Astrocyte of the cerebellum (primary cell): ENCODE measurements at places on chromosomes 1 and 21.
A peak's percentile ranks its signal among the peaks of the same experiment; 100 is the strongest.

GRCh38 chr1:197180252-197180878 is 33.9 kb upstream of the ASPM start:
- peak; percentile 36 for DNase-seq

DNA sequence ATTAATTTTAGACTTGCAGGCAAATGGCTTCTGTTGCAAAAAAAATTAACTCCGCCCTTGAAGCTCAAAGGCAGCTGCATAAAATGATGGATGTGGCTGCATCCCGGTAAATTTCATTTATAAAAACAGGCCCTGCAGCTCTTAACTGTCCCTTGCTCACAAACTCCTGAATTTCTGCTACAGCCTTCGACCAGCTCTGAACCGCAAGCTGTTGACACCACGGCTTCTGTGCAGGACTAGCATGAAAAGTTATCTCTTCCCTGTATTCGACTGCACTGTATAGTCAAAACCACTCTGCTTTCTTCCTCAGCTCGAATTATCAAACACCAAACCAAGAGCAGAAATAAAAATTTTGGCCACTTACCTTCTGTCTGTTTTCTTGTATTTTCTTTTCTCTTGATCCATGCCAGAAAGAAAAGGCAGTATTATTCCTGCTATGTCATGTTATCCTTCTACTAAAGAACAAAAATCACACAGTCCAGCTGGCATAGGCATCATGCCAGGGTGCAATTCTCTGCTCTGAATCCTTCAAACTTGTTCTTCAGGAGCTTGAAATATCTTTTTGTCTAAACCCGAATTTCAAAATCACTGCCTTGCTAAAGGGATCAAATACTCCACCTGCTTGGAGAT is 195.5 kb upstream of the NCAM2 start:
- DNase-seq, result no peak

DNA sequence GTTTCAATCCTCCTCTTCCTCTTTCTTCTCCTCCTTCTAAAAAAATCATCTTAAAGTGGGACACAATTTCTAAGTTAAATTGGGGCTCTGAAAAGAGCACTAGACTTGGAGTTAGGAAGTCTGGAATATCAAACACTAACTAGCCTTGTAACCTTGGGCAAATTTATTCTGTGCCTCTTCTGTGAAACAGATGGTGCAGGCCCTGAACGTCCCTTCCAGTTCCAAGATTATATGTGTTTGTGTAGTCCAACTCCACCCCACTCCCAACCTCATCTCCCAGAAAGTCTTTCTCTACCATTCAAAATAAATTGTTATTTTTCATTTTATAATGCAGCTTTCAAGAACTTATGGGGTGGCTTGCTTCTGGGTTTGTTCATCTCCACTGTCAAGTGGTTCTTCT is 630.0 kb downstream of the LMO4 start:
- no peak for DNase-seq

DNA sequence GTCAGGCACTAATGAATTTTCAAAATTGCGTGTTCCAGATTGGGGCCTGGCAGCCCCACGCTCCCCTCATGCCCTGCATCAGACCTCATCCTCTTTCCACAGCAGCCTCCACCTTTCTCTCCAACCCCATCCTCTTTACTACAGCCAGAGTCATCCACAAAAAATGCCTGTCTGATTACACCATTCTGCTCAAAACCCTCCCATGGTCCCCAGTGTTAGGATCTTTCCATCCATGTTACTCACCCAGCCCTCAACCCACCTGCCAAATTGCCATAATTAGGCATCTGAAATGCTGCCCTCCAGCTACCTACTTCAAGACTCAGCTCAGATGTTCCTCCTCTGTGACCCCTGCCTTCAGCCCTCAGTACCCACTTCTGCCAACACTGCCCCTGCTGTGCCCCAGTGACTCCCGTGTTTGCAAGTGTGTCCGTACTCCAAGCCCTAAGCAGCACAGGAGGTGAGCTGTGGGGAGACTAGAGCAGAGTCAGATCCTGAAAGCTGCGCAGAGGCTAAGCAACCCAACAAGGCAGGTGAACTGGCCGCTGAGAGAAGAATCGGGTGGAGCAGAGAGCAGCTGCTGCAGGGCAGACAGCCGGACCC is 715 bp upstream of the ARTN start:
- DNase-seq, result no peak

GRCh38 chr1:218312509-218312908 is 27.4 kb downstream of the RRP15 start:
- DNase-seq, result no peak

DNA sequence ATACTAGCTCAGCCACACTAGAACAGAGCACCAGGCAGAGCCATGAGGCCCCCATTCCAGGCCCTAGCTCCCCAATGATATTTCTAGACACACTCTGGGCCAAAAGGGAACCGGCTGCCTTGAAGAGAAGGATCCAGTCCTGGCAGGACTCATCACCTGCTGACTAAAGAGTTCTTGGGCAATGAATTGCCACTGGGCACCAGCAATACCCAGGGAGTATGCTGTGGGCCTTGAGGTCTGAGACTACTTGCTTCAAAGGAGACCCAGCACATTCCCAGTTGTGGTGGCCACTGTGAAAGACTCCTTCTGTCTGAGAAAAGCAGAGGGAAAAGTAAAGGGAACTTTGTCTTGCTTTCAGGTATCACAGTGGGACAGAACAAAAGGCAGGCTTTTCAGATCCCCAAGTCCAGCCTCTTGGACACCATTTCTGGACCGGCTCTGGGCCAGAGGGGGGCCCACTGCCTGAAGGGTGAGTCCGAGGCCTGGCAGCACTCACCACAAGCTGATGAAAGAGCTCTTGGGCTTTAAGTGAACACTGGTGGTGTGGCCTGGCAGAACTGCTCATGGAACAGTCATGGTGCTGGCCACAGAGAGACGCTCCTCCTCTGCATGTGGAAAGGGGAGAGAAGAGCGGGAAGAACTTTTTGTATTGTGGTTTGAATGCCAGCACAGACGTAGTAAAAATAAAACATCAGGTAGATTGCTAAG is 72.5 kb downstream of the CDC42BPA start:
- no peak for DNase-seq

DNA sequence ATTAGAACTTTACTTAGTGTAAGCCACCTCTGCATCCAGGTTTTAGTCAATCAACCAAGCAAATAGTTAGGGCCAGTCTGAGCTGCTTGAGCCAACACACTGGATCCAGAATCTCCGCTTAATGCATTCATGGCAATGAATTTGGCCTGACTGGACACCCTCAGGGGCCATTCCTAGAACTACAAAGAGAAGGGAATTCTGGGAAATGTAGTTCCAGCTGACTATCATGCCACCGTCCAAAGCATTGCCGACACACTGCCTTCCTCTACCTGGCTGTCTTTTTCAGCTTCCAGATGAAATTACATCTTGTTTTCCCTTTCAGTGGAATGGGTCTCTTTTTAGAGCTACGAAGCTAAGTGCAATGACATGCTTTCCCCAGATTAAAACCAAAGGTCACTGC is 163.0 kb upstream of the IGSF21 start:
- no peak for DNase-seq

DNA sequence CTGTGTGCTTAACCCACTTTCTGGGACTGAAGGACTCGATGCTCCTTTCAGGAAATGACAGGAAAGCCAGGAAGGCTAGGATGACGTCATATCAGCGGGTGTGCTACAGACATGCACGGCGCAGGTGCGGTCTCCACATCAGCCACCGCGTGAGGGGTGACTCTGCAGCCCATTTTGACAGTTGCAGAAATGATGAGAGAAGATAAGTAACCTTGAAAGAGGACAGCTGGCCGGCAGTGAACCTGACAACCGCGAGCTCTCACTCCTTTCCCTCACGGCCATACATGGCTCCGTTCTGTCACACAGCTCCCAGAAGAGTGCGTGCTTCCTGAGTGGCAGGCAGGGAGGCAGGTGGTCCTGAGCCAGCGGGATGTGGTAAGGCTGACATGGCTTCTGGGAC is 1.7 kb upstream of the KRTAP10-5 start:
- no peak for DNase-seq

- DNase-seq, result no peak
Measured at GRCh38 chr1:51422367-51423072, 92.2 kb upstream of the TTC39A start.

- no peak for DNase-seq
Measured at GRCh38 chr1:168234846-168235547, 9.2 kb downstream of the SFT2D2 start.

- no peak for DNase-seq
Measured at GRCh38 chr1:21621051-21621450, 48.1 kb downstream of the RAP1GAP start.

GRCh38 chr1:95033843-95034242 is 38.9 kb downstream of the ALG14 start:
- DNase-seq, result no peak

DNA sequence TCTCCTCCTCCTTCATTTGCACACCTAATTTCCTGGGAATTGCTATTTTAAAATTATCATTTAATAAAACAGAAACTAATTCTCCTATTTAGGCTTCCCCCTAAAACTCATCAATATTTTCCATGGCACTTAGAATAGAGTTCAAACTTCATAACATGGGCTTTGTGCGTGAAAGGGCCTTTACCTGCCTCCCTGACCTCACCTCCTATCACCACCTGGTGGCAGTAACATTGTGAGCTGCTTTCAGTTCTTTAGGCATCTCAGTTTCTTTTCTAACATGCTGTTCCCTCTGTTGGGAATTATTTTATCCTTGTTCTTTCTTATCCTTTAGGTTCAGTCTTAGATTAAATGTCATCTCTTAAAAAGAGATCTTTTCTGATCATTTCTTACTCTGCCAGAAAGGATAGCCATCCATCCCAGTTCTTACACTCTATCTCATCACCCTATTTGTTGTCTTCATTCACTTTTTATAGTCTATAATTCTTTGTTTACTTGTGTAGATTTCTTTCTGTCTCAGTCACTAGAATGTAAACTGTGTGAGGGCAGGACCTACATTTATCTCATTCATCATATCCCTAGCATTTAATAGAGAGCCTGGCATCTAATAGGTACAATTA is 133.8 kb upstream of the KIAA1614 start:
- no peak for DNase-seq

GRCh38 chr1:95068956-95069709 is 3.6 kb downstream of the ALG14 start:
- no peak for DNase-seq

- no peak for DNase-seq
Measured at GRCh38 chr1:114524944-114525343, 13.9 kb upstream of the TRIM33 start.

GRCh38 chr1:62237950-62238374 is 43.3 kb downstream of the L1TD1 start:
- no peak for DNase-seq

GRCh38 chr1:147172168-147173016 is at the start of gene PRKAB2:
TSS of gene PRKAB2 (minus strand) at chr1:147172470. CDS start at chr1:147172144, 326 bp downstream.
- DNase-seq, result peak; percentile 93

DNA sequence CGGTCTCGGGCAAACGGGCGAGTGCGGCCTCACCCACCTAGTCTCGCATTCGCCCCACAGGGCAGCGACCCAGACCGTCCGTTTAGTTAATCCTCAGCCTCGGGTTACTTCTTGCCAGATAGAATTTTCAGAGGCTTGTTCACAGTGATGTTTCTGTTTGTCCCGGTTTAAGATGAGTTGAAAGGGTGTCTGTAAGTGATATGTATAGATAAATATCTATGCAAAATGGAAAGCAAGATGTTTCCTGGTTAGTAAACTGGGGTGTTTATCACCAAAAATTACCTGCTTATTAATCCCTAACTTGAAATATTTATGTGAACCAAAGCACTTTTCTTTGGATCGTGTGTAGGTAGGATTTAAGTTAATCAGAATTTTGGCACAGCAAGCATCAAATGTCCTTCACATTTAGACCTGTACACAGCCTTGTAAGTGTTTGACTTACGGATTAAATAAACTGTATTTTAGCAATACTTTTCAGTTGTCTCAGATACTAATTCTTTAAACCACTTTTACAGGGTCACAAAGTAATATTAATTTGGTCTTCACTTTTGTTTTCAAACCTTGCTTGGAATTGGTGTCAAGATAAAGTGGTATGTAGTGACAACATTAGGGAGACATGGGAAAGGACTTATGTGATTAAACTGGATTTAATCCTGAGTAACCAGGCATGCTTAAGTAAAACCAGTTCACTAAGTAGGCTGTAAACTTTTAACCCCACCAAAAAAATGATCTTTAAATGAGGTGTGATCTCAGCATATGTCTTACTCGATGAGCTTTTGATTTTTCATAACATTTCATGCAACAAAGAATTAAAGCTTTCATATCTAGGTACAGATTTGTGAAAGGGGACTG is 914 bp downstream of the ZNF326 start:
- no peak for DNase-seq

DNA sequence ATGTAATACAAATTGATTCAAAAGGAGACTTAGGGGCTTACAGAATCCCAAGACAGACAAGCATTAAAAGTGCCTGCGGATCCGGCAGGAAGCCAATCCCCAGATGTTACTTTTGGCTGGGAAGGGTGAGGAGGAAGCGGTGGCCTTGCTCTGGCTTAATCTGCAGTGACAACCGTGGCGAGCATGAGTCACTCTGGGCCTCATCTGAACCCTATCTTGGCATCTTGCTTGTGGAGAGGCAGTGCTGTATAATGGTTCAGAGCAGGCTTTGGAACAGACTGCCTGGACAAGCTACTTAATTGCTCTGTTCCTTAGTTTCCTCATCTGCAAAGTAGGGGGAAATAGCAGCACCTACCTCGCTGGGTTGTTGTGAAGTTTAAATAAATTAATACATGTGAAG is 74.1 kb downstream of the XCL2 start:
- DNase-seq, result peak; percentile 91

DNA sequence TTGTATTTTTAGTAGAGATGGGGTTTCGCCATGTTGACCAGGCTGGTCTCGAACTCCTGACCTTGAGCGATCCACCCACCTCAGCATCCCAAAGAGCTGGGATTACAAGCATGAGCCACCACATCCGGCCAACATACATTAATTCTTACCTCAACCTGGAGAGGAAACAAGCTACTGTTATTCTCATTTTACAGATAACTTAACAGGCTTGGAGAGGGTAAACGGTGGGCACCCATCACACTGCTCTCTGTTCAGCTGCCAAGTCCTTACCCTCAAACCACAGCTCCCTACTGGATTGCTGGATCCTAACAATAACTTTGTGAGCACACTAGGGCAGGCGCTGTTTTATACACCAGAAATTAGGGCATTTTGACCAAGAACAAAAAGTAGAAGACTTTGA is 93.6 kb upstream of the BARHL2 start:
- DNase-seq, result no peak

DNA sequence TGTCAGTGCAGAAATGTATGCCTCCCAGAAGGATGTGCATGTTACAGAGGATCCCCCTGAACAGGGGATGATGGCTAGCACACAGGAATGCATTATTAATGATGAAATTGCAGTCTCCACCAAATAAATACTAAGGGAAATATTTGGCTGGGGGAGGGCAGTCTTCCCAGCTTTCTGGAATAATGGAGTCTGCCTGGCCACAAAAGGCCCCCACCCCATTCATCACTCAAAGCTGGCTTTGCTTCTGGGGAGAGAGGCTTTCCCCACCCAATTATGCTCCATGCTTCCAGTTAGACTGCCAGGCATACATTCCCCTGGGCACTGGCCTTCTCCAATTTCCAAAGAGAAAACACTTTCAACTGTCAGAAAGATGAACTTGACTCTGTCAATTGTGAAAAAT is 302.7 kb downstream of the SIPA1L2 start:
- DNase-seq, result no peak
